ENCODE measurements at places on chromosomes 2 and 18. TPM values are rescaled to one million over a fixed set of nuclear protein-coding genes. Genes with fewer than 3 reads are reported as not detected.

DNA sequence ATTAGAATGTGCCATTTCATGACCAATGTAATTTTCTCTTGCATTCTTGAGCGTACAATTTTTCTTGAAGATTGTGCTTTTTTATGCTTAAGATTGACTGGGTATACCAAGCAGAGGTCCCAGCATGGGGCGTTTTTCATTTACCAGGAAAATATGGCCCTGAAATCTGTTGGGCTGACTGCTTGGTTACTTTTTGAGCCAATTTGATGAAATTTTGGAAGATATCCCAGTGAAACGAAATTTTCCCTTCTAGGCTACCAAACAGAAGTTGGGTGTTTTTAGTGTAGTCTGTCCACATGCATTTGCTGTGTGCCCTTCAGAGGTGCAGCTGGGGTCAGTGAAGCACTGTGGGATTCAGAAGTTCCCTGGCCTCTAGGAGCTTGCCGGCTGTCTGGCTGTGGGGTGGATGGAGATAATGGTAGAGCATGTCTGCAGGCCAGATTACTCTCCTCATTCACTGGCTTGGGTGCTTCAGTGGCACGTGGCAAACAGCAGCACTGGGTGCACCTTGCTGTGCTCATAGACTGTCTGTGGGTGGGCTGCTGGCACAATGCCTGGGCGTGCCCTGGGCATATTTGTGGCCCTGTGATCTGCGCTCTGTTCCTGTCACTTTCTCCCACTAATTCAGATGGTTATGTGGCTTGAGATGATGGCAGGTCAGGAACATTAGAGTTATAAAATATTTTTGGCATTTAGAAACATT, 73.3 kb downstream of the LDLRAD4 start:
- DNase-seq: no peak

- DNase-seq: no peak
Observed at GRCh38 chr2:142796161-142796560, 81.3 kb upstream of the KYNU start.

DNA sequence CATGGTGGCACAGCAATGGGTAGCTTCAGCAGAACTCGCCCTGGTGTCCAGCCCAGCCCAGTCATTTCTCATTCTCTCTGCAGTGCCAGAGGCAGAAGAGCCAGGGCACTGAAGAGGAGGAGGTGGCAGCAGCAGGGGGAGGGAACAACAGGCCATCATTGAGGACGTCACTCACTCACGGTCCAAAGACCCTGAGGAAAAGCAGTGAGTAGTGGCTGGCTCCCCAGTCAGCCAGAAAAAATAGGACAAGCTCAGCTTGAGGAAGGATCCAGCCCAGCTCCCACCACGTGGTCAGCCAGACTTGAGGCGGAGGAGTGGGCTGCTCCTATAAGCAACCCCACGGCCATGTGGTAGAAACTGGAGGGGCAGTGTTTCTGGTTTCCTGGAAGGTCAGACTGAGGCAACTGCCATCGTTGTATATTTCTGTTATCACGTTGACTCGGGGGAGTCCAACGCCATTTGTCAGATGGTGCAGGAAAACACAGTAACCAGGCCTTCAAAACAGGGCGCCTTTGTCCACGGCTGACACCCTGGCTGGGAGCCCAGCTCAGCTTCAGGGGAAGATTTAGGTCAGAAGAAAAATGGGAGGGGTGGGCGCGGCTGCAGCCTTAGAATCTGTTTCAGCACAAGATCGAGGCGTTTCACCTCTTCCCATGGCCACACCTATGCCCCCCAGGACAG, 19.0 kb upstream of the TMEM247 start:
- DNase-seq: no peak

GRCh38 chr2:118470297-118470696, 377.2 kb downstream of the EN1 start:
- DNase-seq: no peak

DNA sequence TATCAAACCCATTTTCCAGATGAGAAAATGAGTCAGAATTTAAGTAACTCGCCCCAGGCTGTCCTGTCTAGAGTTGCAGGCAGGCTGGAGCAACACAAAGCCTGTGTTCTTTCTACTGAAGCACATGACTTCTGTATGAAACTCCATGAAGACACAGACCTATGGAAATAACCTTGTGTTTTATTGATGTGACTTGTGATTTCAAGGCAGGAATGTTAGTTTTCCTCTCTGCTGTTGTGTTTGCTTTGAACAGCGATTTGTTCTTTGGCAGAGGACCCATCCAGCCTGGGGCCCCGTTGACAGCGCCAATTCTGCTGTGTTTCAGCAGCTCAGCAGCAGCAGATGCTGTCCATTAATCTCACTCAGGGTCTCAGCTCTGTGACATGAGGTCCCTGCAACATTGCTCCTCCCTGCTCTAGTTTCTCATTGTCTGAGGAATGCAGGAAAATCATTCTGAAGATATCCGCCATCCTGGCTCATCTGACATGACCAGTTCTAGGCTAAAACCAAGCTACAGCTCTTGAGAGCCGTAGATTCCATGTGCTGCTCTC, 344.3 kb upstream of the RAB12 start:
- no peak for DNase-seq

The DES gene
- 0.55 TPM for total RNA-seq

The SRD5A2 gene
- total RNA-seq: 0.17 TPM

The DTNA gene
- total RNA-seq: 19.3 TPM

GRCh38 chr2:231182513-231182899, 15.9 kb upstream of the ARMC9 start:
- DNase-seq: no peak

The LYPD1 gene
- total RNA-seq: 53.2 TPM

The ABCA12 gene
- total RNA-seq: 9.3 TPM

DNA sequence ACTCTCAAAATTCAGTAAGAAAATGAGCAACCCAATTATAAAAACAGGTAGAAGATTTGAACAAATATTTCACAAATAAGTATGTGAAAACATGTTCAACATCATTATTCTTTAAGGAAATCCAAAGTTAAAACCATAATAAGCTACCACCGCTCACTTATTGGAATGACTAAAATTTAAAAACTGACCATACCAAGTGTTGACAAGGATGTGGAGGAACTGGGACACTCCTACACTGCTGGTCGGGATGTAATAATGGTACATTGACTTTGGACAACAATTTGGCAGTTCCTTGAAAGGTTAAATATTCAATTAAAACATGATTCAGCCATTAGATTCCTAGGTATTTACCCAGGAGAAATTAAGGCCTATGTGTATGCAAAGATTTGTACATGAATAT, 336.5 kb downstream of the IRS1 start:
- no peak for DNase-seq

DNA sequence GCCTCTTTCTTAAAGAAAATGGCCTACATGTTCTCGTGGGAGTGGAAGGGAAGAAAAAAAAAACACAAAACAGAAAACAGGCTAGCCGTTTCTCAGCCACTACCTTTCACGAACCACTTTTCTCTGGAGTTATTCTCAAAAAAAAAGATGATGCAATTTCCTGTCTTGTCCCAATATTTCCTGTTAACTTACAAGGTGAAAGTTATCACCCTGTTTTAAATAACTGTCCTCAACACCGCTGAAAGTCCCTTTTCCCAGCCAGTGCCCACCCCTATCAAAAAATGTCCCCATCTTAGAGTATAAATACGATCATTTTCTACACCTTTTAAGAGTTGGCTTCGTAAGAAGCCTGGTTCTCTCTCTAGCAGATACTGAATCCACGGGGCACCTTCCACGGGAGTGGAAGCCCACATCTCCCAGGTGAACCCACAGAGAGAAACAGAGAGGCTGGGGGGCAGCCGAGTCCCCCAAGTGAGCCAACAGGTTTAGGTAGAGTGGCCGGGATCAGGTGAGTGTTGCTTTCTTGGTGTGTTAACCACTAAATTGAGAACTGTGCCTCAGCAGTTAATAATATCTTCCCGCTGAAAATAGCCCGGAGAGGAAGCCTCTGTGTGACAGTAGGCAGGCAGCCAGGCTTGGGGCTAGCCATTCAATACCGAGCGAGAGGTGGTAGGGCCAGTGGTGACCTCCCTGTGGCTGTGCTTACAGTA, 15.9 kb downstream of the SMAD7 start:
- DNase-seq: no peak

The DNER gene
- 5.5 TPM for total RNA-seq

The RAPGEF4 gene
- total RNA-seq: 1.0 TPM

DNA sequence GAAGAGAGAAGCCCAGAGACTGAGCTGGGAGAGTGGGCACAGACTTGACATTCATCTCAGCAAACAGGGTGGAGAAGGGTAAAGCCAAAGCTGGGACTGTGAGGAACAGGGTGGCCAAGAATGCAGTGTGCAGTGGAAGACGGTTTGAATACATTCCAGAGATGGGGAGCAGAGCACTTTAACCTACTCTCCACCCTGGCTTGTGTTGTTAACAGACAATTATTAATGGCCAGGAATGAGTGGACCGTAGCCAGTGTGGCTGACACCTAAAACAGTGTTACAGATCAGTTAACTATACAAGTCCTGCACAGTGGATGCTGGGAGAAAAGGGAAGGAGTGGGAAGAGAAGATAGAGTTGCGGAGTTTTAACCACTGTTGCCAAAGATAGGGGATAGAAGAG, 7.4 kb upstream of the NAB1 start:
- no peak for DNase-seq

- DNase-seq: no peak
Observed at GRCh38 chr2:209591021-209591420, 167.2 kb downstream of the MAP2 start.

DNA sequence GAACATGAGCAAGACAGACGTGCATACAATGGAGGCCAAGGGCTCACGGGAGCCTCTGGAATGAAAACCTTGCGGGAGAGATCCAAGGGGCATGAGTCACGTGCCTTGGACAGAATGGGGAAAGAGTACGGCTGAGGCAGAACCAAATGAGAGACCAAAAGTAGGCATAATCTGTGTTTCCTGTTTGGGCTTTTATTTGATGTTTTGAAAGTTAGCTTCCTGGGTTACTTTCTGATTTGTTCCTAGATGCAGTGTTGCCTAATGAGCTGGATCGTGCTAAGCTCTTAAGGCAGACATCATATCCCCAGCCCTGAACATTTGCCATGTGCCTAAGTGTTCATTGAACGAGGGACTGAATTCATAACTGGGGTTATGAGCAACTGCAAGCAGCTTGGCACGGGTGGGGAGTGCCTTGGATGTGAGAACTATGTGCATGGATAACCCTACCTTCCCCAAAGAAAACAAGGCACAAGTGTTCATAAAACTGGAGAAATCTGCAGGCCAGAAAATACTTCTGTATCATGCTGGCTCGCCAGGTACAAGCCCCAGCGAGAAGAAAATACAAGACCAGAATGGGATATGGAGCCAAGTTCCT, 60.3 kb upstream of the RPL31 start:
- DNase-seq: no peak

The HOXD8 gene
- total RNA-seq: 18.1 TPM

DNA sequence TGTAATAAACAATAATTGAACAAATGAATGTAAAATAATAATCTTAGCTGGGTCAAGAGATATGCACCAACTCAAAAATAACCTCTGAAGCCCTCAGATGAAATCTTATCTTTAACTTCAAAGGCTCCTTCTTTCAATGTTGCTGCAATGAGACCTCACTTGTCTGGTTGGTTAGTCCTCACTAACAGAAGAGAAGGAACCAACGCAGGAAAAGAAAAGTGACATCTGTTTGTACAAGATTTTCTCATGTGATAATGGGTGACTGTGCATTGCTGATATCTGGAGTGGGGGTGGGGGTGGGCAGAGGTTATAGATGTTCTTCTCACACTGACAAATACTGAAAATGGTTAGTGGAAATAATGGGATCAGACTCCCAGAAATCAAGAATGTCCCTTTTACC, 2.6 kb downstream of the SCN7A start:
- no peak for DNase-seq

GRCh38 chr18:22536558-22536957, 118.8 kb upstream of the CTAGE1 start:
- DNase-seq: no peak

GRCh38 chr2:109083771-109084170, 45.2 kb upstream of the SH3RF3 start:
- no peak for DNase-seq

- DNase-seq: no peak
Observed at GRCh38 chr2:37666772-37667171, 4.7 kb downstream of the CDC42EP3 start.

DNA sequence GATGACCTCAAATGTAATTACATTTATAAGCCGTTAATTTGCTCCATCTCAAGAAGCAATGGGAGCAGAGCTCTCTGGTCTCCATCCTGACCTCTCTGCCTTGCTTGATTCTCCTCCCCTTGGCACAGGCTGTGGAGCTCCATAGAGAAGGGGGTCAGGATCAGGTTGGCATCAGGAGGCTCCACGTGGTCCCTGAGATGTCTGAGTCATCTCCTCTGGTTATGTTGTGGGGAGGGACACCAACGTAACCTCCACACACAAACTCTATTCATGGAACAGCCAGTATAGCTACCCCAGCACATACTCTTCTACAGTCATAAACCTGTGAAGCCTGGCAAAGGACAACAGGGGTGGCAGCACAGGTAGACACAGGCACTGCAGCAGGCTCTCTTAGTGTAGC, 29.0 kb downstream of the TRABD2A start:
- DNase-seq: no peak

DNA sequence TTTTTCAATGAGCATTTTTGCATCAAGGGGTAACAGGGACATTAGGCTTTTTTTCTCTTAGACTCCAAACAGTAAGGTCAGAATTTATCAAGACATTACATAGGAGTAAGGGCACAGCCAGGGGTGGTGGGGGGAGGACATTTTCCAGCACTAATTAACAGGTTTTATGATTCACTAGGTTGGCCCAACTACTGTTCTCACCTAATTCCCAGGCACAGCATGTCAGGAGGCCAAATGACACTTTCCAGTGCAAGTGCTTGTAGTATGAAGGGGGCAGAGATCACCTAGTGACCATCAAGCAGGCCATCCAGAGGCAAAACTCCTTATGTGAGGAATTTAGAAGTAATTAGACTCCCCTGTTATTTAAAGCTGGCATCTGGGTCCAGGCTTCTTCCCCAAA, 3.9 kb upstream of the MBD2 start:
- no peak for DNase-seq

DNA sequence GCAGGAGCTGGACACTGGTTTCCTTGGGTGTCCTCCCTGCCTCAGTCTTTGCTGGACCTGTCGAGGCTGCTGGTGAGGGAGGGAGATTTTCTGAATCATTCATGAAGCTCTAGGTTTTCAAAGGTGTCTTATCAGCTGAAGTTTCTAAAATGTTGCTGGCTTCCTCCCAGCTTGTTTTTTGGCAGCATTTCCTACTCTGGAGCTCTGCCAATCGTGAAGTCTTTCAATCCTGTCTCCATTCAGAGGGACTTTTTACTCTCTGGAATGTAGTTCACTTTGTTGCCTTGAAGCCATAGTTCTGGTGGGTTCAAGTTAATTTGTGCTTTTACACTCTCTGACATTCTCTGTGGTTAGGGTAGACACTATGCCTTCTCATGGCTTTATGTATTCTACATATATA, 23.9 kb downstream of the SNTG2 start:
- peak; percentile 7 for DNase-seq

GRCh38 chr18:40006634-40007033, 1948.4 kb upstream of the PIK3C3 start:
- DNase-seq: no peak

The ITPRIPL1 gene
- total RNA-seq: 5.5 TPM

The BAZ2B gene
- 45.0 TPM for total RNA-seq

GRCh38 chr2:141513853-141514252, 617.0 kb downstream of the LRP1B start:
- DNase-seq: no peak

The CPO gene
- total RNA-seq: not detected

GRCh38 chr2:206368933-206369569, 74.3 kb upstream of the ADAM23 start:
- DNase-seq: no peak

GRCh38 chr18:74310411-74310810, 5.2 kb upstream of the C18orf63 start:
- DNase-seq: no peak

The GKN1 gene
- not detected for total RNA-seq

The SP140 gene
- total RNA-seq: 3.6 TPM

- DNase-seq: no peak
Observed at GRCh38 chr2:232893834-232894233, 23.8 kb downstream of the SNORC start.
